Activated CD4-positive, alpha-beta T cell treated with anti-CD3 and anti-CD28 coated beads for 36 hours (primary cell): ENCODE measurements at places on chromosomes 2 and 18.

DNA sequence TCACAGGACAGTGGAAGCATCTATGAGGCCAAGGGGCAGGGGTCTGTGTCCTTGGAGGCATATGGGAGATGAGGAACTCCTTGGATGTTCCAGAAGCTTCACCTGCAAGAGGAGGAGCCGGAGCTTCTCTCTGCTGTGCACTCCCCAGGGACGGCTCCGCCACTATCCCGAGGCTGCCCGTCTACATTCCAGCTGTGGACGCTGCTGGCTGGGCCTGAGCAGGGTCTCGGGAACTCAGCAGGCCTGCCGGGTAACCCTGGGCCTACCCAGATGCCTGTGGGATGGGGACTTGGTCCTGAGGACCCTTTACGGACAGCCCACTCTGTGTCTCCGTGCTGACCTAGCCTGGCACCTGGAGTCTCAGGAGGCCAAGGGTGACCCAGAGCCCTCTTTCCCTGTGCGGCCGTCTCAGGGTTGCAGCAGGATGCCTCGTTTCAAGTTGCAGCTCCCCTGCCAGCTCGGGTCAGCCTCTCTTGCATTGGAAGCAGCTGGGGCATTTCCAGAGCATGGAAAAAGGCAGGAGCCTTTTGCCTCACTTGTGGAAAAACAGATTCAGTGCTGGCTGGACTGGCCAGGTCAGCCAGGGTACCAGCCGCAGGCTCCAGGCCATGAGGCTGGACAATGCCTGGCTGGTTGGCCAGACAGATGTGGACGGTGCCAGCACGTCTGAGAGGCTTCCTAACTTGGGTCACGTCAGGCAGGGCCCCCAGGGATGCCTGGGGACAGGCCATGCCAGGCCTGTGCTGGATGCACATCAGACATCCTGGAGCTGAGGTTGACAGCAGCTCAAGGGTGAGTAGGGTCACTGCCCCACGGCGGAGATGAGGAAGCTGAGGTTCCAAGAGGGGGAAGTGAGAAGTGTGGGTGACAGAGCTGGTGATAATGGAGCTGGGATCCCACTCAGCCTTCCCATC lies 41.5 kb downstream of the SCTR start:
- no peak for DNase-seq

GRCh38 chr2:192551760-192552159 lies 357.0 kb upstream of the TMEFF2 start:
- DNase-seq = no peak

GRCh38 chr18:36337679-36338402 lies 40.3 kb downstream of the FHOD3 start:
- no peak for DNase-seq

DNA sequence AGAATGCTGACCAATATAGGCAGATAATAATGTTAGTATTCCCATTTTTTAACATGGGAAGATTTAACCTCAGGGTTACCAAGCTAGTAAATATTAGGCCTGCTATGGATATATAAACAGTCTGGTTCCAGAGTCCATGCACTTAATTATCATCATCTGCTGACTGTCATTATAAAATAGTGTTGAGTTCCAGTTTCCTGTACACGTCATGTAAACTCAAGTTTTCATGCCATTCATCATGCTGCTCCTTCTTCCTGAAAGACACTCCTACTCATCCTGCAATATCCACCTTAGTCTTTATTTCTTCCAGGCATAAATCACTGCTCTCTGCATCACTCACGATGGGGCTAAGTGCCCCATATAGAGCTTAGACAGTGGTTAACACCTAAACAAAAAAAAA lies 420.8 kb upstream of the SPHKAP start:
- no peak for DNase-seq

- no peak for DNase-seq
These were observed 60.3 kb downstream of the CERKL start for GRCh38 chr2:181596556-181596955.

- no peak for DNase-seq
These were observed 866.6 kb downstream of the ERBB4 start for GRCh38 chr2:211671977-211672376.

- no peak for DNase-seq
These were observed 281.9 kb downstream of the ZEB2 start for GRCh38 chr2:144237830-144238627.

- DNase-seq = no peak
These were observed 15.2 kb upstream of the AGAP1 start for GRCh38 chr2:235478609-235479008.

DNA sequence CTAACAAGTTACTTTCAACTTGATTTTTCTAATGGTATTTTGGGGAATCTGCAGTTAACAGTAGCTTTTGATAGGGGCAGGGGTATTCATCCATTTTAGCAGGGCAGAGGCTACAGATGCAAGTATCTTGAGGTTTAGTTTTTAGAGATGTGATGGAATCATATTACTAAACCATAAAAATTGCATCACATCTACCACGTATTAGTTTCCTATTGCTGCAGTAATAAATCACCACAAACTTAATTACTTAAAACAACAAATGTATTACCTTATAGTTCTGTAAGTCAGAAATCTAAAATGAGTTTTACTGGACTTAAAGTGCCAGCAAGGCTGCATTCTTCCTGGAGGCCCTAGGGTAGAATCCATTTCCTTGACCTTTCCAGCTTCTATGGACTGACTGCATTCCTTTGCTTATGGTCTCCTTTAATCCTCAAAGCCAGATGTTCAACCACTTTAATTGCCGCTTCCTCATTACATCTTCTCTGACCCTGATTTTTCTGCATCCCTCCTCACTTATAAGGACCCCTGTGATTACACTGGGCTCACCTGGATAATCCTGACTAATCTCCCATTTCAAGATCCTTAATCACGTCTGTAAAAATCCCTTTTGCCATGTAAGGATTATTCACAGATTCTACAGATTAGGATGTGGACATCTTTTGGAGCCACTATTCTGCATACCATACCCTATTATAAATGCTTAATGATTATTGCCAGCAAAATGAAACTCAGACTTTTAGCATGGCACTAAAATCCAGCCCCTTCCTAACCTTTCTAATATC lies 21.9 kb upstream of the EXOC6B start:
- DNase-seq = no peak

DNA sequence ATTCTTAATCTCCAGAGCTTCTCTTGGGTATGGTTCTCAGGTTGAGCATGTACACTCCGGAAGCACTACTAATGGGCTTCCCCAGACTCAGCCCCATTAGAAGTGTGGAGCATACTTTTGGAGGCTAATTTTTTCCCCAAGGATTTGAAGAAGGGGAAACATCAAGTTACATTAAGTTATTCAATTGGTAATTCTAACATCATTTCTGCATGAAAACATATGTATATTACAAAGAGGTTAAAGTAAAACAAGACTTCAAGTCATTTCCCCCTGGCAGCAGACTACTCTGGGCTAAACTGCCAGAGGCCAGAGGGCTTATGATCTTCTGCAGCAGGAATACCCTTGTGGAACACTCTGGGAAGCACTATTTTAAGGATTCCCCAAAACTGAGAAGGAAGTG lies 227.7 kb upstream of the STK17B start:
- DNase-seq = no peak

DNA sequence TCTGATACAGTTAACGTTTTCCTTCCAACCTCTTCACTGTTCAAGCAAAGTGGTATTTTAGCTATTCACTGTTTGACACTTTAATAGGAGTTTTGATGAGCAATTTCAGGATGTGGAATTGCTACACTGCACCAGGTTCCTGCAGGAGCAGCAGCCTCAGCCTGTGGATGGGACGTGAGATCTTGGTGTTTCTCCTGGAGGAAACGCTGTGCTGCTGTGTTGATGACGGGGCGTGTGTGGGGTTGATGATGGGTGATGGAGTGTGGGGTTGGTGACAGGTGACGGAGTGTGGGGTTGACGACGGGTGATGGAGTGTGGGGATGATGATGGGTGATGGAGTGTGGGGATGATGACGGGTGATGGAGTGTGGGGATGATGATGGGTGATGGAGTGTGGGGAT lies 98.9 kb downstream of the RTP5 start:
- no peak for DNase-seq

- DNase-seq = no peak
These were observed 232.6 kb upstream of the PXDN start for GRCh38 chr2:1976728-1977416.

- DNase-seq = peak; percentile 9
These were observed 328.2 kb downstream of the SETBP1 start for GRCh38 chr18:45008694-45009413.

DNA sequence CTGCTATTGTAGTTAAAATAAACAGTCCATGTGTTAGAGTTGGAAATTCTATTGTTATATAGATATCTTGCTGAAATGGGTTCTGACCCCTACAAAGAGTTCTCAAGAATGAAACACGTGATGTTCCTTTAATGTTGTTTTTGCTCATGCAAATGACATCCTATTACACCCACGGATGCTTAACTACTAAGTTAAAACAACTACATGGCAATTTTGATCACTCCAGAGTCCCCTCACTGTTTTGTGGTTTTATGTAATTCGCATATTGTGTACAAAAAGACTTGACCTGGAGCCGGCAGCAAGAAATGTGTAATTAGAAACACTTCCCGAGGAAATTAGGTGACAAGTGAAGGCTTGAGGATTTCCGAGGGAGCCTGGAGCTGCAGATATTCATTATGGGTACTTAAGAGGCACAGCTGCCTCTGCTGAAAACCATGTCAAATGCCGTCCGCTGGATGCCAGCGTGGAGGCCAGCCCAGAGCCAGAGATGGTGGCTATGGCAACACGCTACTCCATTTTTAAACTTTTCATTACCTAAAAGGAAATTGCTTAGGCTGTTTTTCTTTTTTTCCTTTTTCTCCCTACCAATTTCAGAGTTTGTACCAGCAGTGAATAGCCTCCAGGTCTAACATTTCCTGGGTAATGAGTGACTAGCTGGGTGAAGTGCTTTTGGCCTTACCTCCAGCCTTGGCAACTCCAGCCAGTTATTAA lies 21.0 kb upstream of the CABLES1 start:
- DNase-seq = no peak

GRCh38 chr2:170651624-170652325 lies 63.4 kb upstream of the SP5 start:
- peak; percentile 22 for DNase-seq

DNA sequence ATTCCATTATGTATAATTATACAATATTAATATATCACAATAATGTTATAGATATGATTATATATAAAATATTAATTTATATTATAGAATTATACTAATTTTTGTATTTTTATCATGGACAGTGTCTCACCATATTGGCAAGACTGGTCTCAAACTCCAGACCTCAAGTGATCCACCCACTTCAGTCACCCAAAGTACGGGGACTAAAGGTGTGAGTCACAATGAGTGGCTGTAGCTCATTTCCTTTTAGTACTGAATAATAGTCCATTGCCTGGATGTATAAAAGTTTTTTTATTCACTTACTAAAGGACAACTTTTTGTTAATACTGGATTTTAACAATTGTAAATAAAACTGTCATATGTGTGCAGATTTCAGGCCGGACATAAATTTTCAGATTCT lies 417.6 kb upstream of the LINC00305 start:
- no peak for DNase-seq

DNA sequence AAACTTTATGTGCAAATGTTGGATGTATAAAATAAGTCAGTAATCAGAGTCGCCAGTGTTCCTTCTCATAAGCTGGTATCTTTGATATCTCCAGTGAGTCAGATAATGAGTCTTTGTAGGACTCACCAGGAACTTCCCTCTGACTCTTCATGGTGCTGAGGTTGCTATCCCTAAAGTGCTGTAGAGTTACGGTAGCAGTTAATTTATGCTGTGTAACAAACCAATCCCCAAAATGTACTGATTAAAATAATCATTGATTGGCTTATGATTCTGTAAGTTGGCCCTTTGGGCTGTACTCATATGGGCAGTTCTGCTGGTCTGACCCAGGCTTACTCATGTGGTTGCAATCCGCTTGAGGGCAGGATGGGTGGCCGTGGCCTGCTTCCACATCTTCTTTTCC lies 43.8 kb downstream of the MAIP1 start:
- DNase-seq = no peak

DNA sequence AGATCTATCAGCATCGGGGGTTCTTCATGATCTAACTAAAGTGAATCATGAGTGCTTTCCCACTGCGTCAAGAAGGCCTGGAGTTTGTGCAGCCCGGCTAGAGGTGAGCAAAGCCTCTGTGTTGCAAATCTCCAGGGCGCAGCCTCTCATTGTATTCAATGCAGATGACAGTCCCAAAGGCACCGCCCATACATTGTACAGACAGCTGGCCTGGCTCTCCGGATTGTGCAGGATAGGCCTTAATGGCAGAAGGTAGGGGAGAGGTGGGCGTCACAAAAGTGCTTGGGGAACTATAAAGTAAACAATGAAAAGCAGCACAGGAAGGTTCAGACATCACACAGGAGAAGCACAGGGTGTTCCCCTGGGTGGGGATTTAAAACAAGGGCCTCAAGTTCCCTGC lies 907 bp upstream of the GYPC start:
- no peak for DNase-seq

DNA sequence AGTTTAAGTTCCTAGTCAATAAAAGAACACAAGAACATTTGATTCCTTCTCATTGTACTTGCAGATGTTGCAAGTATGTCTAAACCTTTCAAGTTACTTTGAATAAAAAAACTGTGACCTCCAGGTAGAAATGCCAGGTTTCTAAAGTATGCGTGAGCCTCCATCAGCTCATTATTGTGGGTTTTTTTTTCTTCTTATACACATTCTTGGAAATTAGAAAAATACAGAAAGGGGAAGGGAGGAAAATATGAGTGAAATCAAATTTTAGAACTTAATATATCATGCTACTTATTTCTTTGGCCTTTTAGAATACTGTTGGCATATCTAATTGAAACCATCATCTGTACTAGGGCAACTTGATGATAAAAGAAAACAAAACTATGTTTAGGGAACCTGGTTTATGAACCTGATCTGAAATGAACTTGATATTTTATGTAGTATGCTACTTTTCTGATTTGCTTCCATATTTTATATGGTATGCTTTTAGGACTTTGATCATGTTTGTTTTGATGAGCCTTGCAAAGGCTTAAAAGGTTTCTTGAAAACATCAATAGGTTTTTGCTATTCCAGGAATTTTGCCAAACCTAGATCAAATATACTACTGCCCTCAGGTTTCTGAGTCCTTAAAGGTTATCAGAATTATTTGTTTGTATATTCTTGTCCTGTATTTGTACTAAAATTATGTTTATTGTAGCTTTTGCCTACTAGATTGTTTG lies 130.7 kb upstream of the MAP3K20 start:
- DNase-seq = no peak
